Stimulated activated CD8-positive, alpha-beta memory T cell treated with anti-CD3 and anti-CD28 coated beads, Interleukin-2, amount 100 ng/mL, for 48 hours (primary cell): ENCODE measurements at places on chromosomes 7 and 10.

GRCh38 chr10:48487244-48487643 is 117.6 kb downstream of the ARHGAP22 start:
- no peak for DNase-seq

GRCh38 chr10:106136175-106136574 is 1028.3 kb downstream of the SORCS1 start:
- no peak for DNase-seq

DNA sequence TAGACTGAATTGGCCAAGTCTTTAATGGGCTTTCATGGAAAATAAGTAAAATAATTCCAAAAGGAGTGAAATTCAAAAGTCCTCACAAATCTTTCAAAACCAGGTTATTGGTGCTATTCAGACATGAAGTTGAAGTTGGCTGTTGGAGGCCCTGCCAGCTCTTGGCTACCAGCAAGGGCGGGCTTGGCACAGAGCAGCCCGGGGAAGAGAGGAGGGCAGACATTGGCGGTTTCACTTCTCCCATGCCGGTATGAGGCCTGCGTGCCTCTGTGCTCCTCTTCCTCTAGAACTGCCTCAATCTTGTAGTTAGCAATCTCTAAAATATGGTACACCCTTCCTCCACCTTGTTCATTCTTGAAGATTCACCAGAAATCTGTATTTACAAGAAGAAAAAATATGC is 16.4 kb upstream of the NPS start:
- no peak for DNase-seq

GRCh38 chr7:140501966-140502365 is 22.7 kb upstream of the MKRN1 start:
- DNase-seq, result no peak

- no peak for DNase-seq
These were observed 74.0 kb upstream of the TRIL start for GRCh38 chr7:29032146-29032545.

DNA sequence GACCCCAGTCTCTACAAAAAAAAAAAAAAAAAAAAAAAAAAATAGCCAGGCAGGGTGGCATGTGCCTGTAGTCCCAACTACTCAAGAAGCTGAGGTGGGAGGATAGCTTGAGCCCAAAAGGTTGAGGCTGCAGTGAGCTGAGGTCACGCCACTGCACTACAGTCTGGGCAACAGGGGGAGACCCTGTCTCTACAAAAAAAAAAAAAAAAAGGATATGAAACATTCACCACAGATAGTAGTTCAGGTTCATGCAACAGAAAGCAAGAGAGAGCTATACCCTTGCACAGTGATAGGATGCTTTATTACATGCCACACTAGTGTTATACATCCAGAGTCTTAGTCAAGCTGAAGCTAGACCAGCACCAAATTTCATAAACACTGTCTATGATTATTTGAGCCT is 148.4 kb upstream of the KAT6B start:
- DNase-seq, result no peak

DNA sequence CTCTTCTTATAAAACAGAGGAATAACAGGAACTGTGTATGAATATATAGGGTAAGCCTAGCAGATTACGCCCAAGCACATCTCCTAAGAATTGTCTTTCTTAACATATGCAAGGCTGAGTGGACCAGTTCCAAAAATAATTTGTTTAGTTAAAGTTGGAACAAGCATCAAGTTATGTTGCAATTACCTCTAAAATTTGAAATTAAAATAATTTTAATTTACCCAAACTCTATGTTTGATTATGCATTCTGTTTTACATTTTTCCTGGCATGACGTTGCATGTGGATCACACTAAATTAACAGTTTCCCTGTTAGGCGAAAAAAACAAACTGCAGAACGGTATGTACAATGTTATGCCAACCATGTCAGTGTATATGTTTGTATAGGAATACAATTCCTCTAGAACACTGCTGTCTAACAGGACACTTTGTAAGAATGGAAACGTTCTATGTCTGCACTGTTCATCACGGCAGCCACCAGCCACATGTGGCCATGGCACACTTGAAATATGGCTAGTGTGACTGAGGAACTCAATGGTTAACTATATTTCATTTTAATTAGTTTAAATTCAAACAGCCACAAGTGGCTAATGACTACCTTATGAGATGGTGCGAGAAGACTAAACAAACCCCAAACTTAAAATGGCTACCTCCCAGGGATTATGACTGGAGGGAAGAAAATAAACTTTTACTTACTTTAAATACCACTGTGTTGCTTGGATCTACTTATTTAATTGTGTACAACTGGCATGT is 281.1 kb upstream of the KLF14 start:
- DNase-seq, result no peak

DNA sequence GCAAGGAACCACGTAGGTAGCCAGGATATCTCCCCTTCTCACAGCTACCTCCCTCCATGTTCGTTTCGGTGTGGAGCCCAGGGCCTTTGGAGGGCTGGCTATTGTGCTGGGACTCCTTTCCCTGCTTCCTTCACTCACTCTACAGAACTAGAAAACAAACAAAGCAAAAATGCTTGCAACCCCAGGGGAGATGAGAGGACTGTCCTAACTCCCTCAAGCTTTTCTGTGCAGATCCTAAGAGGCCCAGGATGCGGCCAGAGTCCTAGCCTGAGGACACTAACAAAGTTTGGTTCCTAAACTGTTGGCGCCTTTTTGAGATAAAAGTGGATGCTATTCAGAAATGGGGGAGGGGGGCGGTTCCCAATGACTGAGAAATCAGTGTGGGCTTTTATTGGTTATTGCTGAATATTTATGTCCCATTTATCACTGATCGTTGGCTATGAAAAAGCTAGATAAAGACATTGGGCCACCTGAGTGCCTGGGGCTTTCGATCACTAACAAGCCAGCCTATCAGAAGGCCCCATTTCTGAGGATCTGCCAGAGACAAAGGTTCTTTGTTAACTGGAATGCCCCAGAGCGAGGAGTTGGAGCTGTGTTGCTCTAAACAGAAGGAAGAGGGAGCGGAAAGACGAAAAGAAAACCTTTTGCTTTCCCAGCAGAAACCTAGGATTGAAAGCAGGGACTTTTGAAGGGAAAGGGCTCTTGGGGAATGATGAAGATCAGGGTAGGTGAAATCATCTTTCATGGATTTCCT is 95.2 kb upstream of the EGR2 start:
- DNase-seq, result no peak

DNA sequence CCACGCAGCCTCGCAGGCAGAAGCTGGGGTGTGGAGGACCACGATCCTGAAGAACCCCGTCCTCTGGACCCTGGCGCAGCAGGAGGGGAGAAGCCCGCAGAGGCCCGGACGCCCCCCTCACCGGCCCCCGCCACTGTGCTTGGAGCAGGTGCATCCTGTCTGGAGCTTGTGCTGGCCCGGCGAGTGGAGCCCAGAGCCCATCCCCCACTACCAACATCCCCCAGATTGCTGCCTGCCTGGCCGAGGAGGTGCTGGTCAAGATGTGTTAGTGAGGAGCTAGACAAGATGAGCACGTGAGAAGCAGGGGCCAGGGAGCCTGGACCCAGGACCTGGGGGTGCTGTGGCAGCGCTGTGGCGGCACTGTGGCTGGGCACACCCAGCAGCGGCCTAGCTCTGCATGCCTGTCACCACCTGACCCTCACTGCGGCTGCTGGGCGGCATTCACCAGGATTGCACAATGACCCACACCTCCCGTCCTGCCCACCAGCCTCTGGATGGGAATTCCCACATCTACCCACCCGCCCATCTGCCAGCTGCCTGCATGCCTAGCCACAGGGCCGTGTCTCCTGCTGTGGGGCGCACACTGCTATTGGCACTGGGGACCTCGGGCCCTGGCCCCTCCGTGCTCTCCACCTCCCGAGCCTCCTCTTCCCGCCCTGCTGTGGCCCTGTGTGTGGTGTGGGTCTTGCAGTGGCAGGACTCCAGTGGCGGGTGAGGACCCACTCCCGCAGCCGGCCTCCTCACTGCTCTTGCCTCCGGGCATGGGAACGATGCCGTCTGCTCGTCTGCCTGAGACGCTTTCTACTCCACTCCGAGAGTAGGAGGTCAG is 11.8 kb downstream of the GPR146 start:
- DNase-seq, result no peak

GRCh38 chr7:81245353-81245752 is 326.5 kb upstream of the SEMA3C start:
- no peak for DNase-seq

GRCh38 chr7:136342251-136342650 is 365.1 kb upstream of the MTPN start:
- DNase-seq, result no peak
